Astrocyte (in vitro differentiated cells and primary cell): ENCODE measurements at places on chromosomes 2 and 18. TPM values are rescaled to one million over a fixed set of nuclear protein-coding genes. Genes with fewer than 3 reads are reported as not detected.

DTNA gene
- total RNA-seq = 32.9 and 41.1 TPM in 2 replicates

ARHGAP28 gene
- total RNA-seq = 15.5 and 16.6 TPM in 2 replicates

RIT2 gene
- total RNA-seq = not detected in 2 replicates

FNDC4 gene
- total RNA-seq = 6.9 and 7.3 TPM in 2 replicates

EMX1 gene
- total RNA-seq = 0.48 TPM in 1 of 2 replicates, not detected in the other

MDH1 gene
- total RNA-seq = 175 and 177 TPM in 2 replicates

CEP192 gene
- 12.6 and 13.9 TPM in 2 replicates for total RNA-seq

CCDC150 gene
- 2.2 and 4.4 TPM in 2 replicates for total RNA-seq

- no peak for DNase-seq
Observed at GRCh38 chr2:128058114-128058513, 30.3 kb upstream of the SAP130 start.

GRCh38 chr2:32358111-32358482, 1.3 kb downstream of the BIRC6 start:
- DNase-seq = peak; percentile 34

- DNase-seq = no peak
Observed at GRCh38 chr2:210445116-210445707, 31.3 kb downstream of the LANCL1 start.

DNA sequence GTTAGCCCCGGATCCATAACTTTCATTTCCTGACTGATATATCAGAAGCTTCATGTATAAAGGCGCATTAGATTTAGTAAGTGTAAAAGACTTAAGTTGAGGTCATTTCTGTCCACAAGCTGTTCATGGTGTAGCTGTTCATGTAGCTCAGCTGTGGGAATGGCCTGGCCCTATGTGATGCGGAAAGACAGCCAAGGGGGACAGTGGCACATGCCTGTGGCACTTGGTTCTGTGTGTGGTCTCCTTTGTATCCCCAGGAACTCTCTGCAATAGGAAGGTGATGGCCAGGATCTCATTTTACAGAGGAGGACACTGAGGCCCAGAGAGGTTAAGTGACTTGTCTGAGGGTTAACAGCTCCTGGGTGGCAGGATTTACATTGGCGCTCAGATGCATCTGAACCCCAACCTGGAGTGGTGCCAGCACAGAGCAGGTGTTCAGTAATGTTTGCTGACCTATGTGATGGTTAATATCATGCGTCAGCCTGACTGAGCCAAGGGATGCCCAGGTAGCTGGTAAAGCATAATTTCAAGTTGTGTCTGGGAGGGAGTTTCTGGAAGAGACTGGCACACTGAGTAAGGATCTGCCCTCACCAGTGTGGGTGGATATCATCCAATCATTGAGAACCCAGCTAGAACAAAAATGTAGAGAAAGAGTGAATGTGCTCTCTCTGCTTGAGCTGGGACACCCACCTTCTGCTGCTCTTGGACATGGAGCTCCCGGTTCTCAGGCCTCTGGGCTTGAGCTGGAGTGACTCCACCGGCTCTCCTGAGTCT, 25.4 kb downstream of the HPCAL1 start:
- no peak for DNase-seq

- no peak for DNase-seq
Observed at GRCh38 chr2:79750321-79750720, 237.5 kb downstream of the CTNNA2 start.

GRCh38 chr2:128594953-128595677, 276.4 kb upstream of the HS6ST1 start:
- no peak for DNase-seq
